SK-N-SH (cell line): ENCODE measurements at places on chromosomes 3 and 15. TPM values are rescaled to one million over a fixed set of nuclear protein-coding genes. Genes with fewer than 3 reads are reported as not detected.

TMED3 gene
- 128 and 148 TPM in 2 replicates for polyA plus RNA-seq

SCAANT1 gene
- polyA plus RNA-seq: not detected in 2 replicates

CCR1 gene
- not detected in 2 replicates for polyA plus RNA-seq

SCN5A gene
- 0.18 and 0.21 TPM in 2 replicates for polyA plus RNA-seq

DNA sequence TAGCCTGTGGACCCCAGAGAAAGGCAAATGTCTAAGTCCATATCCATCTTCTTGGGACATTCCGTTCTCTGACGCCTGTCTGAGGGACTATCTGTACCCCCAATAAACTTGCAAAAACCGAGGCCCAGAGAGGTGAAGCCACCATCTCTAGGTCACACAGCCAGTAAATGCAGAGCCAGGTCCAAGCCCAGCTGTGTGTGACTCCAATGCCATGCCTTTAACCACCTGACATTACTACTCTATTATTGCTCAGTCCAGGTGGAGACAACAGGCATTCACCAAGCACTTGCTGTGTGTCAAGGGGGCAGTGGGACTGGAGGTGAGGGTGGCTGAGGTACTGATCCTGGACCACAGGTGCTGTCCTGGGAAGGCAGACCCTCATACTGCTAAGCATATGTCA is 25.4 kb downstream of the CYP8B1 start:
- no peak for DNase-seq
- H3K27ac ChIP-seq: no peak overlapping the region
- peaks cover 8% of the 10 kb centered on the region; the same call in 1 of the 2 replicates for H3K27me3 ChIP-seq
- peaks cover 32% of the 10 kb centered on the region; the same call in 1 of the 2 replicates for H3K4me1 ChIP-seq
- no peak overlapping the region for H3K4me3 ChIP-seq

- H3K27ac ChIP-seq: peak overlapping the region; percentile 67
- no peaks in the 10 kb centered on the region for H3K27me3 ChIP-seq
- H3K4me3 ChIP-seq: no peak overlapping the region
- peaks cover 4% of the 10 kb centered on the region for H3K36me3 ChIP-seq
- peaks cover 21% of the 10 kb centered on the region for H3K4me1 ChIP-seq
These were observed 427.8 kb upstream of the C2CD4B start for GRCh38 chr15:62592920-62593319.

- no peaks in the 10 kb centered on the region for H3K4me1 ChIP-seq
- no peak for DNase-seq
These were observed 114.4 kb downstream of the NTRK3 start for GRCh38 chr15:88142121-88142520.

GRCh38 chr15:101070502-101071273 is 151.5 kb downstream of the LRRK1 start:
- H3K36me3 ChIP-seq: no peaks in the 10 kb centered on the region
- peaks cover 15% of the 10 kb centered on the region; the same call in 1 of the 2 replicates for H3K4me1 ChIP-seq
- H3K4me3 ChIP-seq: no peak overlapping the region
- no peak for DNase-seq
- H3K27me3 ChIP-seq: no peaks in the 10 kb centered on the region

- no peak for DNase-seq
- no peaks in the 10 kb centered on the region for H3K36me3 ChIP-seq
- no peak overlapping the region for H3K4me3 ChIP-seq
- peak overlapping the region; percentile 87 for H3K27ac ChIP-seq
- peaks cover 24% of the 10 kb centered on the region for H3K4me1 ChIP-seq
These were observed 192.7 kb downstream of the SUCLG2 start for GRCh38 chr3:67461667-67462142.

- H3K4me3 ChIP-seq: no peak overlapping the region
- no peaks in the 10 kb centered on the region for H3K27me3 ChIP-seq
- DNase-seq: no peak
- H3K36me3 ChIP-seq: no peaks in the 10 kb centered on the region
These were observed 210.4 kb upstream of the ARRDC4 start for GRCh38 chr15:97750060-97750459.

DNA sequence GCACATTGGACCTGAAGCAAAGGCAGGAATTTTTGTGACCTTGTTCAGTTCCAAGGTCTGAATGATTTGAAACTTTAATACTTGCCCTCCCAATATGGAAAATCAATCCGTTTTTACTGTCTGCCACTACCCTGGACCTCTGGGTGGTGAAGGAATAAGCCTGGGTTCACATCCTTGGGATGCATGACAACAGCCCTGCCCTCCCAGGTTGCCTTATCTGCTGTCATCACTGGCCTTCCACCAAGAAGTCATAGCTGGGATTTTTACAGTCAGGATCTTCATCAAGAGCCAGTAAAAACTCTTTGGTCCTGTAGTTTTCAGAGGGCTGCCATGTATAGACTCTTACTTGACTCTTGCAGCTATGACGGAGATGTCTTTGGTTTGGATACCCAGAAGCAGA is 128.6 kb downstream of the MYLK start:
- H3K27me3 ChIP-seq: no peaks in the 10 kb centered on the region
- no peak for DNase-seq
- peaks cover 34% of the 10 kb centered on the region for H3K4me1 ChIP-seq
- peak overlapping the region; percentile 16; the same call in 1 of the 2 replicates for H3K27ac ChIP-seq

GRCh38 chr15:101201411-101202174 is 50.3 kb downstream of the CHSY1 start:
- no peaks in the 10 kb centered on the region for H3K27me3 ChIP-seq
- peaks cover 23% of the 10 kb centered on the region for H3K4me1 ChIP-seq
- peak overlapping the region; percentile 45 for H3K4me3 ChIP-seq
- DNase-seq: peak; percentile 75
- H3K36me3 ChIP-seq: no peaks in the 10 kb centered on the region

DNA sequence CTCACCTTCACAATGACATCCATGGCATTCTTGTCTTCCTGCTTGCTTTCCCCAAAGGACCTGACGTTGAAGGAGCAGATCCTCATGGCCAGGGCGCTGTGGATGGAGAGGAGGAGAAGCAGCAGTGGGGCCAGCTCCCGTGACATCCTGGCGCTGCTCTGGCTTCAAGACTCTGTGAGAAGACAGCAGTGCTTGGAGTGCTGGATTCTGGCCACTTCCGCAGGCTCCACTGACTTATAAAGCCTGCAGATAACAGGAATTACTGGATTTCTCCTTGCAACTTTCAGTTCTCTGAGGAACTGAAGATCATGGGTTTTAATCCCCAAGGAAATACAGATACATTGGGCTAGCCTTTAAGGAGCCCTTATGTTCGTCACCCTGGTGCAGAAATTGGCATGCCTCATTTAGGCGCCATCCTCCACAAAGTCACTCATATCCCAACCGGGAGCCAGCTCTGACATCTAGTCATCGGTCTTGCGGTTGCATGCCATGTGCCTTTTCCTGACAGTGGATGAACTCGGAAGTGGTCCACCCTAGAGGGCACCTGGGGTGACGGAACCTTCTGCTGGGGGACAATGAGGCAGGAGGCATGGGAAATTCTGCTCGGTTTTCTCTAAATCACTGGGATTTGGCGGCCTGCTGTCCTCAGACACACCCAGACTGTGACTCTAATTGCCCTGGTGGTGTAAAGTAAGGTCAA is at the start of gene DNASE1L3:
Gene DNASE1L3, minus strand, starts transcription at position 212 of the 700 bp plus-strand sequence. Its CDS starts 66 bp downstream, at position 146.
- H3K27ac ChIP-seq: no peak within 1 kb of the TSS
- peaks cover 21% of the 10 kb centered on the region; the same call in 1 of the 2 replicates for H3K27me3 ChIP-seq
- no peak for DNase-seq
- H3K4me3 ChIP-seq: no peak within 1 kb of the TSS
- H3K4me1 ChIP-seq: no peaks in the 10 kb centered on the region
